ENCODE measurements at places on chromosomes 13 and 19. TPM values are rescaled to one million over a fixed set of nuclear protein-coding genes. Genes with fewer than 3 reads are reported as not detected.

DNA sequence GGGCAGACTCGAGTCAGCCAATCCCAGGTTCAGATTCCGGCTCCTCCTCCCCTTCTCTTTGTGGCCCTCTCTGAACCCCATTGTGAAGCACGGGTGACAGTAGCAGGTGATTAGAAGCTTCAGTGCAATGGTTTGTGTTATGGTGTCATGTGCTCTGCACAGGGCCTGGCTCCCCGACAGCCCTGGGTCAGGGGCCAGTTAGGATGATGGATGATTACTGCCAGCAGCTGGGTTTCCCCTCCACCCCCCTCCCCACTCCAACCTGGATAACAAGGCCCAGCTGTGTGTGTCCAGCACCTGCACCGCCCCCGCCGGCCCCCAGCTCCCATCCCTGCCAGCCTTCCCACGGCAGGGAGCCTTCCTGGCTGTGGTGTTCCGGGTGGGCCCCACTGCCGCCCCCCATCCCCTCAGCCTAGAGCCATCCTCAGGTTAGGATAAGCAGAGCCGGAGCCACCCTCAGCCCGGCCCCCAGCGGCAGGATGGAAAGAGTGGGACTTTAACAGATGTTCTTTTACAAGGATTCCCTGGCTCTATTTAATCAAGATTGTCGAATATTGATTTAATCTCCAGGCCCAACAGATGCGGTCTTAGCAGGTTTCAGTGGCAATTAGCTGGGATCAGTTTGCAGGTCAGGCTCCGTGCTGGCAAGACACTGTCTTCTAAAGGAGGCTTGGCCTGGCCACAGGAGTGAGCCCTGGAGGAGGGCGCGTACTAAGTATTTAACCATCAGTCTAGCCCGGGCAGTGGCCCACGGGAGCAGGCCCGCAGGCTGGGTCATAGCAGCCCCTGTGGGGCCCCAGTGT, 156.2 kb downstream of the SIPA1L3 start:
- no peak for DNase-seq

DNA sequence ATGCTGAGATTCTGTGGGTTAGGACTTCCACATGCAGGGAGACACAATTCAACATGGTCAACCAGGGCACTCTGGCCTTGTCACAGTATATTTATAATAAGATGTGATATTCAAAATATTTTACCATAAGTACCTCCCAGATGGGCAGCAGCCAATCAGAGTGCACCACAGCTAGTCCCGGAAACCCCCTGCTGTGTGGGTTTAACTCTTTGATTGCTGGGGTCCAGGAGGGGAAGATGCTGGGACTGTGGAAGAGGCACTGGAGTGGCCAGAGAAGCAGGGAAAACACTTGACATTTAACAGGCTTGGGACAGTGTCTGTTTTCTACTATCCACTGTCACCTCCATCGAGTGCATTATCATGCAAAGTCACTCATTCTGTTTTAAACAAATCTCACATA, 99.0 kb downstream of the MBNL2 start:
- no peak for DNase-seq

- no peak for DNase-seq
Observed at GRCh38 chr19:21492947-21493906, 12.2 kb upstream of the ZNF429 start.

DNA sequence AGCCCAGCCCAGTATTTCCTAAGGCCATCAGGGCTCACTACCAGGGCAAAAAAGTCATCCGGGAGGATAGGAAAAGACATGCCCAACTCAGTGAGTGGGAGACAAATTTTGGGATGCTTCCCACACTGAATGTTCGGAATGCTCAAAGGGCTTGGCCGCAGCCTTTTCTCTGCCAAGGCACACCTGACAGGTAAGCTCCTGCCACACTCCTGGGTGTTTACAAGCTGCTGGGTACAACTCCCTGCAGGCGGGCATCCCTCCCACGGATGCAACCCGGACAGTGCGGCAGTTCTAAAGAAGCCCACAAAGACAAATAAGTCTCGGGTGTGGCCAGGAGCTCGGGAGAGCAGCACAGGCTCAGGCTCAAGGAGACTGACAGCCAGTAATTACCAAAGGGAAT, 28.1 kb downstream of the SLC7A1 start:
- DNase-seq: no peak

GRCh38 chr19:7230826-7231225, 63.4 kb downstream of the INSR start:
- peak; percentile 48 for DNase-seq

DNA sequence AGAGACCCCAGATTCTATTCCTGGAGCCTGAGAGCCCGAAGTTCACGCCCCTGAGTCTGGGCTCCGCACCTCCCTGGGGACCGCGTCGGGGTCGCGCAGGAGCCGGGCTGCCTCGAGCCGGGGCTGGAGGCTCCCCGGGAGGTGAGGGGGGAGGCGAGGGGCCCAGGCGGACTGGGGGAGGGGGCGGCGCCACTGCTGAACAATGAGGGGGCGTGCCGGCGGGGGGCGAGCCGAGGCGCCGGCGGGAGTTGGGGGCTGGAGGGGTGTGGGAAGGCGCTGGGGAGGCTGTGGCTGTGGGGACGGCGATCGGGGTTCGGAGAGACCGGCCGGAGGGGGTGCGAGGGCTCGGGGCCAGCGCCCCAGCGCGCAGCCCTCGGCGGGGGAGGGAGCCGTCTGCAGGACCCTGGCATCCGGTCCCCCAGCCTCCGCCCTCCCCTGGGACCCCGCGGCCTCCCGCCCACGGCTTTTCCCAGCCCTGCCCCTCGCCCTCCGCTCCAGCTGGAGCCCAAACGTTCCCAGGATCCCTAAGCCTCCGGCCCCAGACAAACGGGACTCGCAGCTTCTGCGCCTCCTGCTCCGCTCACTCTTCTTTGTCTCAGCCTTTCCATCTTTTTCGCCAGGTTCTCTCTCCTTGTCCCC, 922 bp downstream of the PLEKHG2 start:
- peak; percentile 75 for DNase-seq

GRCh38 chr19:38676023-38676877, 28.8 kb downstream of the ACTN4 start:
- no peak for DNase-seq

DNA sequence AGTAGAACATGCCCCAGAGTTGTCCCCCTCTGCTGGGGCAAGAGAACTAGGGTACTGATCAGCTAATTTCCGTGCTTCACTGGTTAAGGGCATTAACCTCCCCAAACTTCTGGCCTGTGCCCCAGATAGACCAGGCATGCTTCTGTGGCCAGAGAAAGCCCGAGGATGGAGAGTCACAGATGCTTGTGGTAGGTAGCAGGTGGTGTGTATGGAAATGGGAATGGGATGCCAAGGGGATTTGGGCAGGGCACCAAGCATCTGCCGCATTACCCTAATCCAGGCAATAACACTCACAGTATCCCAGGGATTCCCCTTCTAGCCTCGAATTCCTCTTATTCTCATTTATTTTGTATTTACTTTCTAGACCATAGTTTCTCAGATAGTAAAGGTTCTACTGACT, 124.8 kb upstream of the KLF12 start:
- DNase-seq: no peak

GRCh38 chr19:56091066-56091490, 30.0 kb downstream of the ZNF787 start:
- no peak for DNase-seq

CEBPG gene
- 31.3 TPM for total RNA-seq

VSTM2B gene
- total RNA-seq: not detected

DNA sequence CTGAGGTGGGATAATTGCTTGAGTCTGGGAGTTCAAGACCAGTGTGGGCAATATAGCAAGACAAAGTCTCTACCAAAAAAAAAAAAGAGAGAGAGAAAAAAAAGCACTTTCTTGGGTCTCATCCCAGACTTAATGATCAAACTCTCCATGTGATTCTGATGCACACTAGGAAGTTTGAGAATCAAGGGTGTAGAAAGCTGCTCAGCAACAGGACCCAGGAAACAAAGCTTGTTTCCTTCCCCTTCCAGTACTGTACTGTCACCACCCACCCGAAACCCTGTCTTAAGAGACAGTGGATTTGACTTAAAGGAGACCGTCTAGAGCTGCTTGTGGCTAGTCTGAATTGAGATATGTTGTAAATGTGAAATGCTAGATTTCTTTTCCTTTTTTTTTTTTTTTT, 5.8 kb downstream of the MISP3 start:
- no peak for DNase-seq

- no peak for DNase-seq
Observed at GRCh38 chr13:97211300-97211699, 10.8 kb upstream of the MBNL2 start.

ZNF808 gene
- 23.4 TPM for total RNA-seq

PPM1N gene
- total RNA-seq: 1.4 TPM

DNA sequence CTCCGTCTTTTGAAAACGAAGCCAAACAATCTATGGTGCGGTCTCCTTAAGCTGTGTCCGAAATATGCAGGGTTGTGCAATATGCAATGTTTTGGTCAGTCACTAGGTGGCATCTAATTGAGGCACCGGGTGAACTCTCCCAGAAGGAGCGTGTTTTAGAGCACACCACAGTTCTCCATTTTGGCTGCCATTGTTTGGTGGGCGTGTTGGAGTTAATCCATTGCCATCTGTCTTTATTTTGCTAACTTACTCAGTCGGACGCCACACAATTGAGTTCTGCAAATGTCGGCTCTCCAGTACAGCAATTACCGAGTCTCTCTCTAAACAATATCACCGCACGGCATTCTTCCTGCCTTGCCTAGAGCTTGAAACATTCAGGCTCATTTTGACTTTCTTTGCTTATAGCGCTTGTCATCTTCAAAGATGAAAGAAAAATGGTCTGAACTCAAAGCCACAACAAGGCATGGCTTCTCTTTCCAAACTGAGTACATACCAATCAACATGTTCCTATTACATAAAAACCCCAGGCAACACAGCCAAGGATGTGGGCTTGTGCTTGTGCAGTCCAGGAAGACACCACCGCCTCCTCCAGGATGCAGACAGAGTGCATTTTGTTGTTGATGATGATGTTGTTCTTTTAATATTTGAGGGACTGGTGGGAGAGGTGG, 182.0 kb upstream of the SERP2 start:
- peak; percentile 62 for DNase-seq

GRCh38 chr13:22836475-22836874, 344.3 kb upstream of the SGCG start:
- DNase-seq: no peak

GRCh38 chr13:64223016-64223415, 2807.4 kb upstream of the PCDH20 start:
- DNase-seq: no peak

DNA sequence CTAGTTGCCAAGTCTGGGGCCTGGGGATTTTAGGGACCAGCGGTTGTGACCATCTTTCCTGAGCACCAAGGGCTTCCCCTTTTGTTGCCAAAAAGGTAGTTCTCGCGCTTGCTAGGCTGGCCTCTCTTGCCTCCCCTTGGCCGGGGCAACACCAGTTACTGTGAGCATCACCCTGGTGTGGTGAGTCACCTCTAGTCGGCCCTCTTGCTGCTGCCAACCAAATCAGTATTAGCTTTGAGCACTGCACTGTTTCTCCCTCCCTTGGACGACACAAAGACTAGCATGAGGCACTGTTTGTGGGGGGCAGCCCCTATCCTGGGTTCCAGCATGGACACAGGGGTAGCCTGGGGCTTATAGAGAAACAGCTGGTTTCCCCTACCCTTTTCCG, 6.9 kb downstream of the SYDE1 start:
- DNase-seq: no peak
